GM06990 (cell line): ENCODE measurements at places on chromosomes 5 and 9.

DNA sequence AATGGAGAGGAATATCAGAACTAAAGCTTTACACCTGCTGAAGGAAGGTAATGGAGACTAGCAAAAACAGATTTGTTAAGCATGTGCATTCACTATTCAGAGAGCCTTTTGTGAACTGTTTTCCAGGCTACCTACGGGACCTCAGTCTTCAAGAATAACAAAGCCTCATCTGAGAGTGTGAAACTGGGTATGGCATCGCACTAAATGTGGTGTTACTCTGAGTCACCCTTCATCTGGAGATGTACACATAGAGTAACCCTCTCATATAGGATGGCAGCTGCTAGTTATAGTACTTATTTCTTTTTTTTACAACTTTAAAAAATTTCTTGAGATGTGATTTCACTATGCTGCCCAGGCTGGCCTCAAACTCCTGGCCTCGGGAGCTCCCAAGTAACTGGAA is 306.8 kb downstream of the ZNF608 start:
- DNase-seq: no peak

DNA sequence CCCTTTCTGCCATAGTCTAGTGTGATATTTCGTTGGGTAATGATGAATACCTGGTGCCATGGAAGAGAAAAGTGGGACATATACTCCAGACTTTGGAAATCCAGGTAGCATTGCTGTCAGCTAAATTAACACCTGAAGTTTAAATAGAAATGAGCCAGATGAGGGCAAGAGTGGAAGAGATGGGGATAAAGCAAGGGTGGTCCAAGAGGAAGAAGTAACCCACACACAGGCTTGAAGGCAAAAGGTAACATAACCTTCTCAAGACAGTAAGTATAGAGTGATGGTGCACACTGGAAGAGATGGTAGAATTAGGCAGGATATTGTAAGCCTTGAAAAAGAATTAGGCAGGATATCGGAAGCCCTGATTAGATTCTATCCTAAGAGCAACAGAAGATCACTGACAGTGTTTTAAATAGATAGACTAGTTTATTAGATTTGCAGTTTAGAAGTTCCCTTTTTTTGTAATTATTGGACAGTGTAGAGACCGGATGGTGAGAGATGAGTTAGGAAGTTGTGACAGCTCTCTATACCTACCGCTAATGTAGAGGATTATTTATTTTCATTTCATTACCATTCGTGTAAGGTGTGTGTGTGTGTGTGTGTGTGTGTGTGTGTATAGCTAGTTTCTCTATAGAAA is 16.8 kb downstream of the ANXA1 start:
- DNase-seq: no peak

DNA sequence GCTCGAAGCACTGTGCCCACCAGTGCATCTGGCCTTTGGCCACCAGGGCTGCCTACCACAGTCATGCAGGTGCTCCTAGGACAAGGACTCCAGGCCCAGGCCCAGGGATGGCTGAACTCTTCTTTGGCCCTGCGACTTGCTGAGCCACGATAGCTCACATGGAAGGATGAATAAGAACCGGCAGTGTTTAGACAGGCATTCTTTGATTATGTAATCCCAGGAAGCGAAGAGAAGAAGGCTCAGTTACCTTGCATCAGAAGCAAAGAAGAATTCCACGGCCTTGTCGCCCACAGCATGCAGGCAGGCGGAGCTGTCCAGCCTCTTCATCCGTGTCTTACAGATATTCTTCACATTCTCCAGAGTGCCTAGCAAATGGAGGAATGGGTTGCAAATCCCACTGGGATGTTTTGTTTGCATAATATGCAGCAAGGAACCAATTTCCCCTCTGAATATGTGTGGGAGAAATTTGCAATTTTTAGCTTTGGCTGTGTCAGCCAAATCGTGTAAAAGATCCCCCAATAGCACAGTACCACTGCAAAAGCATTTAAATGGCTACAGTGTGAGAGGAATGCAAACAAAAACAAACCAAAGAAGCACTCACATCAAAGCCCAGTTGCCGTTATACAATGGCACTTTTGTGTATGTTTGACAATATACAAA is 29.1 kb downstream of the GFPT2 start:
- no peak for DNase-seq

- DNase-seq: peak; percentile 92
Measured at GRCh38 chr9:116687074-116687753, at the start of gene TRIM32. TRIM32 (plus strand) TSS chr9:116687305; CDS start chr9:116697743, 10,438 bp downstream.

- DNase-seq: no peak
Measured at GRCh38 chr5:143304836-143305475, 98.5 kb downstream of the NR3C1 start.

DNA sequence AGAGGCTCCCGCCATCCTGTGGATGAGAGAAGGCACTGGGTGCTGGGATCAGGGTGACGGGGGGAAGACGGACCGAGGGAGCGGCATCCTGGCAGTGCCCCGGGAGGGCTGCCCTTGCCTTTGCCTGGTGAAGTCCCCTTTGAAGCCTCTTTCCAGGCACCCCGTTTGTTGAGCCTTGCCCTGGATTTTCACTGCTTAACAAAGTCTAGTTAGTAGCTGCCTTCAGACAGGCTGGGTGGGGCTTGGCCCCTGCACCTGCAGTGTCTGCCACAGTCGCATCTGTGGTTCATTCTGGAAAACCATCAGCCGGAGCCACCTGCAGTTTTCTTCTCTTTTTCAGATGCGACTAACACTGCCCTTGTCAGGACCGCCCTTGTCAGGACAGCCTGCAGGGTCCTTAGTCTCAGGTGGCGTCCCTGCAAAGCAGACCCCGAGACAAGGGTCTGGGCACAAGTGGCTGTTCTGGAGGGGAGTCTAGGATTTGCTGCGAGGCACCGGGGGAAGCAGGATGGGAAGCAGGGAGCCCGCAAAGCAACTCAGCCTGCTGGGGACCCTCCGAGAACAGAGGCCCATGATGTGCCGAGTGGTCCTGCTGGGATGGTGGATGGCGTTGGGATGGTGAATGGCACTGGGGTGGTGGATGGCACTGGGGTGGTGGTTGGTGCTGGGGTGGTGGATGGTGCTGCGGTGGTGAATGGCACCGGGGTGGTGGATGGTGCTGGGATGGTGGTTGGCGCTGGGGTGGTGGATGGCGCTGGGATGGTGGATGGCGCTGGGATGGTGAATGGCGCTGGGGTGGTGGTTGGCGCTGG is 147.9 kb upstream of the COL5A1 start:
- no peak for DNase-seq

- no peak for DNase-seq
Measured at GRCh38 chr5:63923914-63924313, 38.3 kb downstream of the HTR1A start.

DNA sequence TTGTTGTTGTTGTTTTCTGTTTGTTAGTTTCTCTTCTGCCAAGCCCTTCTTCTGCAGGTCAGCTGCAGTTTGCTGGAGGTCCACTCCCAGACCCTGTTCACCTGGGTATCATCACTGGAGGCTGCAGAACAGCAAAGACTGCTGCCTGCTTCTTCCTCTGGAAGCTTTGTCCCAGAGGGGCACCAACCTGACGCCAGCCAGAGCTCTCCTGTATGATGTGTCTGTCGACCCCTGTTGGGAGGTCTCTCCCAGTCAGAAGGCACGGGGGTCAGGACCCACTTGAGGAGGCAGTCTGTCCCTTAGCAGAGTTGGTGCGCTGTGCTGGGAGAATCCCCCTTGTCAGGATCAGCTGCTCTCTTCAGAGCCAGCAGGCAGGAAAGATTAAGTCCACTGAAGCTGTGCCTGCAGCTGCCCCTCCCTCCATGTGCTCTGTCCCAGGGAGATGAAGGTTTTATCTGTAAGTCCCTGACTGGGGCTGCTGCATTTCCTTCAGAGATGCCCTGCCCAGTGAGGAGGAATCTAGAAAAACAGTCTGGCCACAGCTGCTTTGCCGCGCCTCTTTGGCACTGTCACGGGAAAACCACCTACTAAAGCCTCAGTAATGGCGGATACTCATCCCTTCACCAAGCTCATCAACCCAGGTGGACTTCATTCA is 299.2 kb downstream of the EDIL3 start:
- no peak for DNase-seq

- DNase-seq: no peak
Measured at GRCh38 chr5:82347201-82347865, 69.2 kb upstream of the RPS23 start.

DNA sequence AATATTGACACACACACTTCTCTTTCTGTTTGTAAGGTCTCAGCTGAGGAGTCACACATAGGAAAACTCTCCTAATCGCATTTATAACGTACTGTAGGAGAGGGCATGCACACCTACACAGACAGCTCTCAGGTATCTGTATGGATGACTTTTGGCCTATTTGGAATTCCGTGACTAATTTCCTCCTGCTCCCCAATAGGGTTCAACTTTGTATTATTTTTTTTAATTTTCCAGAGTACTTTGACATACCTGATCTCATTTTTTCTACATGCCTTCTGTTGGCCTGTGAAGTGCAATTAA is 195.9 kb downstream of the ARHGAP26 start:
- no peak for DNase-seq
